Eye (tissue), 1 donor: ENCODE measurements at places on chromosomes 5 and 9.

DNA sequence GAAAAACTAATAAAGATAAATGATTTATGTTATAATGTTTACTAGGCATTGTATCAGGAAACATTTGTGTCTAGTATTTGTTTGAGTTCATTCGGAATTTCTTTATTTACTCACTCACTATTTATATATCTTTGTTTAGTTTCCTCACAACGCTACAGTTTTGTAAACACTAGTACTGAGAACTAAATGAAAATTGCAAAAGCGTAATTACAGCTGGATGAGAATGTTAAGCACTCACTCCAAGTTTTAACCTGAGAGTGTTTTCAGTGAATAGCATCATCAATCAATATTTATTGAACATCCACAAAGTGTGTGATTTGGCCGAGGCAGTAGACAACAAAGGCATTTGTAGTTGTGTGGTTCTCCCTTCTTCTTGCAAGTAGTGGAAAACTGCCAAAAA lies 969.6 kb upstream of the DMAC1 start:
- no peak for DNase-seq

- no peak for DNase-seq
Observed at GRCh38 chr9:93380410-93381060, 71.0 kb upstream of the FAM120A start.

GRCh38 chr9:134343637-134344036 lies 17.4 kb downstream of the RXRA start:
- DNase-seq: no peak

DNA sequence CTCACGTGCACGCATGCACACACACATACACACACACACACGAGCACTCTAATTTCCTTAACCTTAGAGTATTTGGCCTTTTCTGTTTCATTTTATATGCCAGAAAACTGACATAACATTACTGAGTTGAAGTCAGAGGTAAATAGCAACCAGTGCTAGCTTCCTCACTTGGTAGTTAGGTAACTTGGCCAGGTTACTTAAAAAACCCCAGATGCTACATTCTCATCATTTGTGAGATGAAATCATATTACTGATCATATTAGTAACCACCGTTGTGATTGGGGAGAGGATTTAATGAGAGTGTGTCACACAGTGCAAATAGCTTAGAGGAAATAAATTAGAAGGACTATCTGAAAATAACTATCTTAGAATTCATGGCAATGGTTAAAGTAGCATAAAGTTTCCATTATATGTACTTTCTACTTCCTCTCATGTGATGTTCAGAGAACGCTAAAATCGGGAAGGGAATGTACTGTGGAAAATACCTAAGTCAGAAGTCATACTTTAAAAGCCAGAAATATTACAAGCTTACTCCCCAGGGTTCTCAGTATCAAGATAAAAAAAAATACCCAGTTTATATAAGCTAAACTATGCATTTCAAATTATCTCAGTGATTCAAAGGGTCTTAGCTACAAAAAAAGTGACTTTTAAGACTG lies 120.5 kb downstream of the TUSC1 start:
- no peak for DNase-seq

GRCh38 chr9:38529317-38529716 lies 91.1 kb downstream of the ANKRD18A start:
- DNase-seq: no peak

GRCh38 chr5:177452688-177453638 lies 6.3 kb downstream of the PRR7 start:
- DNase-seq: peak; percentile 13

DNA sequence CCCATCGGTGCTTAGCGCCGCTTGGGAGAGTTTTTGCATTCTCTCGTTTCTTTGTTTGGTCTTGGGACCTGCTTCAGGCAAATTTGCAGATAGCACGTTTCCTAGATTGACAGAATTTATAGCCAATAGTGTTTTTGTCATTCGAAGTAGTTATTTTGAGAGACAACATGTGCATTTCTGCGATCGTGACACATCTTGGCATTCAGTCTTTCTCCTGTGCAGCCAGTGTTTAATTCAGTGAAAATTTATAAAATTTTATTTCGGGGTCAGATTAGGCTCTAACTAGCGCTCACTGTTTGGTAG lies 830 bp downstream of the PRRC1 start:
- DNase-seq: no peak

DNA sequence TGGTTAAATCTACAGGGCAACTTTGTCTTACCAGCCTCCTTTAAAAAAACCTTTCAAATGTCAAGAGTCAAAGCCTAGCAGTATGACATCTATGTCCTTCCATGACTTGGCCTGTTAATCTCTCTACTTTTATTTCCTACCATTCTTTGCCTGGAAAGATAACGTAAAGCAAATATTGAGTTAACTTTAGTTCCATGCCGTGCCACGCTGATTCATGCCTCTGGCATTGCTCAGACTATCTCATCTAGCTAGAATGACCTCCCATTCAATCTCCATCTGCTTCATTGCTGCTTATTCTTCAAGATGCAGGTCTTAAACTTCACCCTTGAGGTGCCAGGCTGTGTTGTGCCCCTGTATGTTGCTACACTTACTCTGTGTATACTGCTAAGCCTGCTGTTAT lies 729.8 kb downstream of the EFNA5 start:
- no peak for DNase-seq

- DNase-seq: no peak
Observed at GRCh38 chr9:82196622-82197441, 208.3 kb downstream of the SPATA31D1 start.

GRCh38 chr5:33229216-33229615 lies 211.5 kb upstream of the TARS1 start:
- no peak for DNase-seq

GRCh38 chr5:171614971-171615653 lies 170.5 kb upstream of the SMIM23 start:
- DNase-seq: peak; percentile 79

DNA sequence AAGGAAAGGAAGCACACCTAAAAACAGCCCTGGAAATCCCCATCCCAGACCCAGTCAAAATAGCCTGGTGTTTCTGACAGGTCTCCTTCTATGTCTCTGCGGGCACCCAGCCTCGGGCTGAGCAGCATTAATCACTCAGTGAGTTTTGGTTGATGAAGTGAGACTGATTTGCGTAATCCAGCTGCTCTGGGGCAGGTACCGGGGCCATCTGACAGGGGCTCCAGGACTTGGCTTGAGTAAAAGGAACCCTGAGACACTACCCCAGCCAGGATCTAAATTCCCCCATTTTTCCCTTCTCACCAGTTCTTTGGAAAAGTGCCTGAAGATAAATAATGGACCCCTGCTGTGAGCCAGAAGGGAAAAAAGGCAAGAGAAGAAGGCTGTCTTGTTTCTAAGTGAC lies 596 bp downstream of the SLC28A3 start:
- DNase-seq: peak; percentile 42

DNA sequence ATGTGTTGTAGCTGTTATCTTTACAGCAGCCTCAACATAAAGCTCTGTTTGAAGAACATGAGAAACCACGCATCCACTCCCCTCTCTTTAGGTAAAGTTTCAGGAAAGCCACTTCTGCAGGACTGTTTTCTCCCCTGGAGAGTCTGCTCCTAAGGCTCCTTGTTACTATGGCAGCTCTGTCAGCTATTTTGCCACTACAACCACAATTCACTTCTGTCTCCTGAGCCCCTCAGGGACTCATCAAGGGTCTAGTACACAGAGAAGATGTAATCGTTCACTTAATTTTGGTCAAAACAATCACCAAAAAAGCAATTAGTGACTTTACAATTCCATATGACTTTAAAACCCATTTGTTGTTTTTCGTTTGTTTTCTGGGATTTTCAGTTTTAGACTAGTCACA lies 157.7 kb downstream of the FBN2 start:
- DNase-seq: no peak

- DNase-seq: no peak
Observed at GRCh38 chr5:122561209-122561608, 213.7 kb upstream of the SNX2 start.

DNA sequence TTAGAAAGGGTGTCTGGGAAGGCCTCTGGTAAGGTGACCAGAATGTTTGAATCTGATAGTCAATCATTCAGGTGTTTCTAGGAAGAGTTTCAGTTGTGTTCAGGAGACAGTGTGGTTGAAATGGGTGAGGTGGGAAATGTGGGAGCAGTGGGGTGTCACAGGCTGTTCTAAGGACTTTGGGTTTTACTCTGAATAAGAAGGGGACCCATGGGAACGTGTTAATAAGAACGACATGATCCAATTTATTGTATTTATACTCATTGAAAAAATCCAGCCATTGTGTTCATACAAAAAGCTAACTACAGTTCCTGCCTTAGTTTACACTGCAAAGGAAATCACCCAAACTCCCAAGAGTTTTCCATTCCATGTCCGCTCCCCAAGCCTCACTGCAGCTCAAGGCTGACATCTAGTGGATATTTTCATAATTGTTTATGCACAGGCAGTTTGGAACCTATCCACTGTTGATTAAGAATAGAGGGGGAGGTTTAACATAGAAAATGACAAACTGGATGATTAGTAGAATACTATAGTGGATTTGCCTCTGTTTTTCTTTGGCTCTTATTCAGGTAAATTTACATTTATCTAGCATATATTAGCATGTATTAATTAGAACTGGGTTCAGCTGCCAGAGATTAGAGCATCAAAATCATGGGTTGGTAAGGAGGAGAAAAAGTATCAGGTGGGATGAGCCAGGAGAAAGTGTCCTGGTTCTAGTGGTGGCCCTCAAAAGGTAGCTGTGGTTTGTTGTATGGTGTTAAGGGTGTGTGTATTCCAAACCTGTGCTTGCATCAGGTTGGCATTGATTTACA lies 17.7 kb downstream of the CAVIN4 start:
- peak; percentile 94 for DNase-seq

DNA sequence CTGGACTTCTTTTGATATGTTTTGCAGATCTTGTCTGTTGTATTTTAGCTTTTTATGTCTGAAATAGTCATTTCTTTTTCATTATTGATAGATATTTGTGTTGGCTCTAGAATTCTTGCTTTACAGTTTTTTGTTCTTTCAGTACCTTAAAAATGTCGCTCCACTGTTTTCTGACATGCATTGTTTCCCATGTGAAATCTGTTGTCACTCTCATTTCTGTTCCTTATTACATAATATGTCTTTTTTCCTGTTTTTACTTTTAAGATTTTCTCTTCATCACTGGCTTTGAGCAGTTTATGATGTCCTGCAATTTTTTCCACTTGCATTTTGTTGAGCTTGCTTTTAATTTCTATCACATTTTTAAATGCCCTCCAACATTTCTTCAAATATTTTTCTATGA lies 270.4 kb upstream of the TARS1 start:
- DNase-seq: no peak

GRCh38 chr9:136011376-136011702 lies 50.2 kb upstream of the UBAC1 start:
- no peak for DNase-seq

DNA sequence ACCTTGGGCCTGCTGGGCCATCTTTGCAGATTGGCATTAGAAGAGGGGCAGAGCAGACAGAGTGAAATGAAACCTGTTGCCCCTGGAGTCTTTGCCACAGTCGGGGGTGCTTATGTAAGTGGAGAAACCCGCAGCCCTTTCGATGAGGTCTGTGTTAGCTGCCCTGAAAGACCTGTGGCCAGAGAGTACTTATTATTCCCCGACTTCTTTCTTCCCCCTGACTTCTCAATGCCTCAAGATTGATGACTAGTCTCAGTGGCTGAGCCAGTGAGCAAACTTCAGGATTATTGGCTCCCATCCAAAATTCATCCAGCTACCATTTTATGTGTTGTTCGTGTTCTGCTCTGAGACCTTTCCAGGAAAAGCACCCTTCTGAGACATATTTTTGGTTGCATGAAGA lies 7.6 kb downstream of the NTRK2 start:
- no peak for DNase-seq

GRCh38 chr9:130239741-130240241 lies 25.8 kb upstream of the HMCN2 start:
- no peak for DNase-seq

- DNase-seq: no peak
Observed at GRCh38 chr9:136520053-136520540, 25.8 kb downstream of the NOTCH1 start.

- DNase-seq: no peak
Observed at GRCh38 chr9:88196142-88196790, 58.0 kb upstream of the SPATA31C2 start.

DNA sequence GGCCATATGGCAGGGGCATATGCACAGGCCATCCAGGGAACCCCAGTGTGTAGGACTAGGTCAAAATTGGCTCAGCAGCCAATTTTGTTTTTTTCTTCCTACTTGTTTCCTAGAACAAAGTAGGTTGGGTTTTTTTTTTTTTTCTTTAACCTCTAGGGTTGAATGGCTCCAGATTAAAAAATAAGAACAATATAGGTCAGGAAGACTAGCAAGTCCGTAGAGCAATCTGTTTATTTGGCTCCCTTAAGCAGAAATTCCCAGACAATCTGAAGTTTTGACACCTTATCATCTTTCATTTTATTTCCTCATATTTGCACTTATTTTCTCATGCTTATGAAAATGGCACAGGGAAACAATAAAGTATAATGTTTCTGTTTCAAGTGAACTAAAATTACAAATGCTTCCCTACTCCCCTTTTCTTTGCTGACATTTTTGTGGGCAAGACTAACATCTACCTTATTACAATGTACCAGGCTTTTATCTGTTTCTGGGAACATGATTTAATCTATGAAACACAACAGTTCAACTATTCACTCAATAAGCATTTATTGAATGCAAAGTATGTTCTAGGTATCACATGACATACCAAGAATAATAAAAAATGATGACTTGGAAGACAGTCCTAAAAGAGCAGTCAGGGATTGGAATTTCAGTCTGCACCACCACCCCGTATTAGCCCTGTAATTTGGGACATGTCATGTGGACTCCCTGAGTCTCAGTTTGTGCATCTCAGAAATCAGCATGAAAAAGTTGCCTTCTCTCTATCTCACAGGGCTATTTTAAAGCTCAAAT lies 30.5 kb downstream of the TLR4 start:
- DNase-seq: no peak

DNA sequence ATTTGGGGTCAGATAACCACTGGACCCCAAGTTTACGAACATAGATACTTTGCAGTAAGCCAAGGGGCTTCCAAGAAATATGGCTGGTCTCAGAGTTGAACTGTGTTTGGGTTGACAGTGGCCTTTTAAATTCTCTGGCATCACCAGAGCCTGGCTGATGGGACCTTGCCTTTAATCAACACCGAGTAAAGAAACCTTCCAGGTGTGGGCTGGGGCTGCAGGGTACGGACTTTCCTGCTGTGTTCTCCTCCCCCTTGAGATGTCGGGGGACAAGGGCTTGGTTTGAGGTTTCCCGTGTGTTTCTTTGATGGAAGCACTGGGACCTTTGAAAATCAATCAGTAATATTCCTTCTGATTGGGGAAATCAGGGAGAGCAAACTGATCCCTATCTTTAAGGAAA lies 140.1 kb downstream of the MTX3 start:
- DNase-seq: no peak
